ENCODE measurements at places on chromosomes 3 and 15.

GRCh38 chr3:71083726-71084131 lies 499.8 kb downstream of the FOXP1 start:
- DNase-seq: no peak

GRCh38 chr15:74233851-74234597 lies 2.1 kb upstream of the CCDC33 start:
- no peak for DNase-seq

GRCh38 chr3:152942366-152942765 lies 107.4 kb downstream of the P2RY1 start:
- DNase-seq: no peak

DNA sequence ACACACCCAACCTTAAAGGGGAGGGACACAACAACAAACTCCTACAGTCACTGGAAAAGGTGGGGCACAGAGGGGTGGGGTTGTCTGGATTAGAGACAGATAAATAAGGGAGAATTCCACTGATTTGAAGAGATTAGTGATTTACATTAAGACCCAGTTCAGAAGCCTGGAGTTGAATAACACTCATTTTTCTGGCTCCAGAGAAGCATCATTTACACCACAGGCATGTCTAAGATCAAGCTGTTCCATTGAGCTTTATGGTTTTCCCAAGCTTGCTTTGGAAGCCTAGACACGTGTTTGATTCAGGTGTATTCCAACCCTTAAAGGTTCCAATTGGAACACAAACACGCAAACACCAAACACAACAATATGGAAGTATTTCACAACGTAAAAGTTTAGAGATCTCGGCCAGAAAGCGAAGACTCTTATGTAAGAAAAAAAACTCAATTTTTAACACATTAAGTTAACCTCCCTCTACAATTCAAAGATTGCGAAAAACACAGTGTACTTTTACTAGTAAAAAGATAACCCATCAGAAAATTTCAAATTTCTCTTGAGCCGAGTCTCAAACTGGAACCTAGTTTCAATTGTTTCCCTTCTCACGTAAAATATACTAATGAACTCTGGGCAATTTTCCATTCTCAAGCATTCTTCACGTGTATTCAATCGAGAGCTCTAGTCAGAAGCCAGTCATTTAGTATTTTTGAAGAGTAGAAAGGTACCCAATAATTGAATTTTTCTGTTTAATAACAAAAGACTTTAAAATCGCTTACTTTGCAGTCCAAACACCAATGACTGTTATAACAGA lies 2.1 kb downstream of the TRA2B start:
- DNase-seq: no peak

GRCh38 chr3:156307704-156308103 lies 187.3 kb downstream of the KCNAB1 start:
- DNase-seq: no peak

DNA sequence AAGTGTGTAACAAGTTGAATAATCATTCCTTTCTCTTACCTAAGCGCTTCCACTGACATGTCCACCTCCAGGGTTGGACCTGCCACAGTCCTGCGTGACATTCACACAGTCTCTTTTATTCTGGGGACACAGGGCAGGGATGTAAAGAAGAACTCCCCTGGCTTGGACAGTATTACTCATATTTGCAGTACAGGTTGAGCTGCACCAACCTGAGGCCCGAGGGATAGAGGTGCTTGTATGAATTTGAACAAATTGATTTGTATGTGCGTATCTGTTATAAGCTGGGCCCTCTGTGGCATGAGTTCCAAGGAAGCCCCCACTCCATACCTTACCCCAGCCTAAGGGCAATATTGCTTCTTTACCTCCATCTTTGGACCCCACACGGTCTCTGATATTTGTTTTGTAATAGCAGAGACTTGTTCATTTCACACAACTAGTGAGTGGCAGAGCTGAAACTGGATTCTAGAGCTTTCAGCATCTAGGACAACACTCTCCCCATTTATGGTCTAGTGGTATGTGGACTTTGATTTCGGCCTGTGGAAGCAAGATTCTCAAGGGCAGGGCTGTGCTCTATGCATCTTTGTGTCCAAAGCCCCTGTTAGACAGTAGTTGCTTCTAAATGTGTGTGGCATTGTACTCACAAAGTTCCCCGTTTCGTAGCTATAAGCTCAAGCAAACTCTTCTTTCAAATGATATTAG lies 39.2 kb downstream of the FAH start:
- no peak for DNase-seq

DNA sequence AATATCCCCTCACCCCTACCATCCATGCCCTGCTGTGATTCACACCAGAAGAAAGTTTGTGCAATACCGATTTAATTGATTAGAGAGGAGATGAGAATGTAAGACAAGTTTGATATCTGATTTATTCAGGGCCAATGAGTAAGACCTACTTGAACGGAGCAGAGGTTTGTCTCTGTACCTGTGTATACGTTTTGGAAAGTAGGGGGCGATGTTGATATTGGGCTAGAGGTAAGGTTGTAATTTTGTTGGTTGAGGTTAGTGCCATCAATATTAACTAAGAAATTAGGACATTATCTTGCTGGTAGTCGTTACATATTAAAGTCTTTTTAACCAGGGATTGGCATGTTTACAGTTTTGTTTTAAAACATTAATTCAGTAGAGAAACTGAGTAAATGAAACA lies 20.5 kb downstream of the EAF2 start:
- no peak for DNase-seq

Data from GM18507 (cell line).